ENCODE measurements at places on chromosomes 3 and 15.

- peak; percentile 58 for DNase-seq
Measured at GRCh38 chr3:45105855-45106671, 40.1 kb downstream of the CDCP1 start.

DNA sequence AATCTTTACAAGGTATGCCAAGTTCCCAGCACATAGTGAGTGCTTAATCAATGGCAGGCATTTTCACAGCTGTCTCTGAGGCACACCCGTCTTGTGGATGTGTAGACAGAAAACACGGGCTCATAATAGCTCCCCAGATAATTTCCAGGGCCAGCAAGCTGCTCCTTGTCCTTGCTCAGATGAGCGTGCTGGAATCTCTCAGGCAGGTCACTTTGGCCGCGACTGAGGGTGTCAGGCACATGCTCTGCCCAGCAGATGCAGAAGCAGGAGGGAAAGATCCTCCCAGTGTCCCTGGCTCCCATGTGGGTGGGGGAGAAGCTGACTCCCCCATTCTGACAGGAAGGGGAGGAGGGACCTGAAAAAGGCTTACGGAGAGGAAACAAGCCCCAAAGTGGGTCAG is 35.6 kb upstream of the SLC6A1 start:
- DNase-seq: no peak

DNA sequence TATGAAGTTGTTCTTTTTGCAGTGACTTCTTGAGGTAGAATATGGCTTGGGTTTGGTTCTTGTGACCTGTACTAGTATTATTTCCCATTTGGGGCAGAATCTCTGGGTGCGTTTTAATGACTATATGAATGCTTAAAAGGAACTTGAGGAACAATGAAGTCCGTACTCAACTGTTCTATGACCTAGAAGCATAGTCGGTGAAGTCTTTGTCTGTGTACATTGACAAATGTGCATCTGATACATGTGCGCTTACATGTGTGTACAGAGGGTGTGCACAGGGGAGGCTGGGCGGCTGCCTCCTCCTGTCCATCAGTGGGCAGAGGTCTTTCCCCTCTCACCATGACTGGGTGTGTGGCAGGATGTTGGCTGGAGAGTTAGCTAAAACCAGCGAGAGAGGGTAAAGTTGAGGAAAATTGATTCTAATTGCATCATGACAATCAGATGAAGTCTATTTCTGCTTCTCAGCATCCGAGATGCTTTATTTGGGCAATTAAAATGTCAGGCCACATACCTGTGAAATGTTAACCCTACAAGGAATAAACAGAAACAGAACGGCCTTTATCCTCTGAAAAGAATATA is 1.0 kb upstream of the NR2F2 start:
- DNase-seq: no peak

DNA sequence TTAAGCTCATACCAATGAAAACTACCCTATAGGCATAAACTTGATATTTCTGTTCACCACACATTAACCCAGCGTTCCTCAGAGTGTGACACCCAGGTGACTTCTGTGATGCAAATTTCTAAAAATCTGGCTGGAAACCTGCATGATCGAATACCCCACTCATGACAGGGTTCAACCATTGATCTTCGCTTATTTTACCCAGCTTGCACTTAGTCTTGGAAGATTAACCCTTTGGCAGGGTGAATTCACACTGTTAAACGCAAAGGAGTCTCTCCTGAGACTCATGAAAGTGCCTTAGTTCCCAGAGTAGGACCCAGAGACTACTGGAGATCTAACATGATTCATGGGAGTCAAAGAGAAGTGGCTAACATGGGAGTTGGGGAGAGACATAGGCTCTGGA is 391.6 kb downstream of the MECOM start:
- no peak for DNase-seq

DNA sequence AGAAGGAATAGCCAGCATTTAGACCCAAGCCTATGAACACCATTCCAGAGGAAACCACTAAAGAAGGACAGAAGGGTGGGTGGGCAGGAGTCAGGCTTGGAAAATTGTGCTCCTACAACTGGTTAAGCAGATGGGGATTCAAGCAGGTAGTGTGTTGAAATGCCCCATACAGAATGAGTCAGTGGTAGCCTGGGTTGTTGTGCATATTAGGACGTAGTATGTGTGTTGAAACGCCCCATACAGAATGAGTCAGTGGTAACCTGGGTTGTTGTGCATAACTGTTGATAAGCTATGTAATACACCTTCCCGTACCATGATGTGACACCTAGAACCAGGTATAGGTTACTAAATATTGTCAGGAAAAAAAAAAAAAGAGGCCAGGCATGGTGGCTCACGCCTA is 34.0 kb downstream of the MINDY4B start:
- no peak for DNase-seq

GRCh38 chr3:182644790-182645433 is 148.4 kb upstream of the ATP11B start:
- no peak for DNase-seq

DNA sequence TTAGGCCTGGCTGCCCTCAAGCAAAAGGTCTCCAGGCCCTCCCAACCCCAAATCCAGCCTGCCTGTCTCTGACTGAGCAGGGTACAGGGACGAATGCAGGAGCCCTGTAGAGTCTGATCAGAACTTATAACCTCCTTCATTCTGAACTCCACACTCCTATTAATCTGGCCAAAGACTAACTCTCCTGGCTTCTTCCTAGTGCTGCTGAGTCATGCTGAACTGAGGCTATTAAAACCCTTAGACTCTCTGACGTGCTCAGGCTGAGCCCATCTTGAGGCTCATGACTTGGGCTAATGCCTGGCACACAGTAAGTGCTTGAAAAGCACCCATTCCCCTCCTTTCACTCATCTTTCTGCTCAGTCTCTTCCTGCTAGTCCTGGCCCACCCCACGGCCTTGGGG is 81.9 kb downstream of the NUP210 start:
- no peak for DNase-seq

DNA sequence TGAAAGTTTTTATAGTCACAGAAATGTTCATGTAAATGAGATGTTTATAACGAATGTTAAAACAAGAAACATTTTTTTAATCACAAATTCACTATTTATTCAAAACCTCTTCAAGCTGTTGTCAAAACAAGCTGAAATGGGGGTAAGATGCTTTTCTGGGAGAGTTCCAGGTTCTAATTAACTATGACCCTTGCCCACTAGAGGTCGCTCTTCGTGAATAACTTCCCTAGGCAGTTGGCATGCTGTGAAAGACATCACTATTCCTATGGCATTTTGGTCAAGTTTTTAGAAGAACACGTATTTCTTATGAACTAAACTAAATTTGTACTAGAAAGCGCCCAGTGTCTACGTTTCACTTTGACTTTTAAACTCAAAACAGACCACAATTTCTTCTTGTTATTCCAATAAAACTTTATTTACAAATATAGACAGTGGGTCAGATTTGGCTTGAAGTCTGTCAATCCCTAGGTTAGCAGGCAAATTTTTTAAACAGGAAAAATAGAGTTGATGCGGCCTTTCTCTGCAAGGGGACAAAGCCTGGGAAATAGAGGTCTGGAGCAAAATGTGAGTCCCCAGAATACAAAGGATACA is 62.8 kb upstream of the CMTM8 start:
- peak; percentile 25 for DNase-seq

DNA sequence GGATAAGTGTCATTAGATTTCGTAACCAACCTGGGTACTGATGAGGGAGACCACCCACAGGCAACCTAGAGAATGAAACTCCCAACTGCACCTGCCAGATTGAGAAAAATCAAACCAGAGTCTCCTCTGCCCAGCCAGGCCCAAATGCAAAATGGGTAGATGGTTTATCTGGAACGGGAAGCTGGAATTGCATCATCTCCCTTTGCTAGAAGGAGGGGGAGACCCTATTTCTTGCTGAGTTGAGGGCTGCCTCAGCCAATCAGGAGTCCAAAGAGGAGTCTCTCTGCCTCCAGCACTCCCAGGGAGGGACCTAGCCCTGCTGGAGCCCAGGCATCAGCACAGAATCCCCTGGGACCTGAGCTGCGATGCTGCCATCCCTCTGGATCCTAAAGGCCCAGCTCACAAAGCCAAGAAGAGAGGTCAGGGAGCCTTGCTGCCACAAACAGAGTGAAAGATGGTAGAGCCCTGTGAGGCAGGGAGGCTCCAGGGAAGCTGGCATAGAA is 8.1 kb downstream of the RMDN3 start:
- DNase-seq: no peak
